ENCODE measurements at places on chromosomes 4 and X. TPM values are rescaled to one million over a fixed set of nuclear protein-coding genes. Genes with fewer than 3 reads are reported as not detected.

The FAT1 gene
- total RNA-seq: 0.03 TPM

The CFAP299 gene
- not detected for total RNA-seq

The P2RY10 gene
- 89.1 TPM for total RNA-seq

The SPATA18 gene
- total RNA-seq: 0.48 TPM

The BEND2 gene
- not detected for total RNA-seq

The SSX3 gene
- not detected for total RNA-seq

The CENPVL2 gene
- not detected for total RNA-seq

The NLRP2B gene
- total RNA-seq: not detected

DNA sequence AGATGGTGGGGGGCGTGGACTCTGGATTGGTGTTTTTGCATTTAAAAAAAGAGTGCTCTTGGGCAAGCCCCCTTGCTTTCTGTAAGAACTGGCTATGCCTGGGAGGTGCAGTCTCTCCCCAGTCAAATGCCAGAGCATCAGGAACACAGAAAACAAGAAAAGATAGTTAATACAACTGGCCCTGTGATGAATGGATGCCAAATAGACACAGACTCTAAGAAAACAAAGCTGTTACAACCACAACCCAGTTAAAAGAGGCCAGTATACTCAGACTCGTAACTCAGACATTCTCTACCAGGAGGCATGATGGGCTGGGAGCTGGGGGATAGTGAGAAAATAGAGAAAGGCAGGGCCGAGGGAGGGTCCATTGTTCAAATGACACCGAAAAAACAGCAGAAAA lies 32.5 kb upstream of the C1QTNF7 start:
- peaks cover 2% of the 10 kb centered on the region for H3K4me1 ChIP-seq
- no peak for DNase-seq
- no peaks in the 10 kb centered on the region for H3K27me3 ChIP-seq
- H3K36me3 ChIP-seq: no peaks in the 10 kb centered on the region

GRCh38 chrX:46180258-46180687 lies 364.9 kb downstream of the ZNF674 start:
- H3K4me1 ChIP-seq: peaks cover 6% of the 10 kb centered on the region
- DNase-seq: peak; percentile 16
- H3K27ac ChIP-seq: no peak overlapping the region
- no peaks in the 10 kb centered on the region for H3K36me3 ChIP-seq
- no peak overlapping the region for H3K4me3 ChIP-seq

DNA sequence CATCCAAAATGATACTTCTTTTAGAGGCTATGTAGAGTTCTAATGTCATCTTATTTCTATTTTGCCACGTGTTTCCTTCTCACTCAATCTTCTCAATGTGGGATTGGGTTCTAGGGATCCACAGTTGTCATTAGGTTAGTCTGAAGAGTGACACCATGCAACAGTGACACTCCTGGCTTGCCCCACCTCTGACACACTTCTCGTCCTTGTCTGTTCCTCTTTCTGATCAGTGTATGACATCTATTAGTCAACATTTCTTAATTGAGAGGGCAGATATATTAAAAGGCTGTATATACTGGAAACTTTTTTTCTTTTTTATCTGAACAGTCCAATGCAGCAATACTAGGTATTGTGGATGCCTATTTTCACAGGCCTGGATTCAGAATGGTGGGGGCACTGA lies 67.6 kb upstream of the GYPA start:
- no peaks in the 10 kb centered on the region for H3K36me3 ChIP-seq
- no peak overlapping the region for H3K27ac ChIP-seq
- no peaks in the 10 kb centered on the region for H3K4me1 ChIP-seq
- H3K4me3 ChIP-seq: no peak overlapping the region
- no peak for DNase-seq
- no peaks in the 10 kb centered on the region for H3K27me3 ChIP-seq

DNA sequence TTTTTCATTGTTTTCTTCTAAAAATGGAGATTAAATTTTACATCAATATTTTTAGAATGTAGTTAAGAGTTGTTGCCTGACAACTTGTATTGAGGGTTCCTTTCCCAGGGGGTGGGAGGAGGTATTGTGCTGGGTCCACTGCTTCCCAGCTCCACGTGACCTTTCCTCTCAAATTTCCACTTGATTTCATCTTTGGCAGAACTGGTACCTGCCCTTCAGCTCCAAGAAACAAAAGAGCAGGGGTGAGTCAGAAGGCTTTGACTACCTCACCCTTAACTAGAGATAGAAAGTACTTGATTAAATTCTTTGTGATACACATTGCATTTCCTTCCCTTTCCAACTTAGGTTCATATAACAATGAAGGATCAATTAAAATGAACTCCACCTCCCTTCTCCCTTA lies 19.7 kb downstream of the TRIM2 start:
- no peak for DNase-seq
- H3K27me3 ChIP-seq: peaks cover 41% of the 10 kb centered on the region
- no peak overlapping the region for H3K4me3 ChIP-seq
- H3K4me1 ChIP-seq: peaks cover 24% of the 10 kb centered on the region
- H3K27ac ChIP-seq: no peak overlapping the region

- H3K27ac ChIP-seq: no peak overlapping the region
- H3K36me3 ChIP-seq: peaks cover 39% of the 10 kb centered on the region
- no peaks in the 10 kb centered on the region for H3K4me1 ChIP-seq
- no peak for DNase-seq
Observed at GRCh38 chrX:120536061-120536460, 24.7 kb downstream of the CUL4B start.

- no peaks in the 10 kb centered on the region for H3K27me3 ChIP-seq
- no peaks in the 10 kb centered on the region for H3K4me1 ChIP-seq
- no peak overlapping the region for H3K27ac ChIP-seq
- no peak for DNase-seq
- no peak overlapping the region for H3K4me3 ChIP-seq
Observed at GRCh38 chr4:145034727-145035211, 63.2 kb downstream of the ANAPC10 start.

GRCh38 chrX:14274691-14275090 lies 245.0 kb upstream of the GEMIN8 start:
- H3K27me3 ChIP-seq: no peaks in the 10 kb centered on the region
- H3K4me3 ChIP-seq: no peak overlapping the region
- H3K4me1 ChIP-seq: no peaks in the 10 kb centered on the region
- no peak overlapping the region for H3K27ac ChIP-seq

- peaks cover 4% of the 10 kb centered on the region for H3K36me3 ChIP-seq
- H3K4me3 ChIP-seq: no peak overlapping the region
- H3K27me3 ChIP-seq: peaks cover 7% of the 10 kb centered on the region
- H3K4me1 ChIP-seq: peaks cover 4% of the 10 kb centered on the region
- DNase-seq: no peak
- H3K27ac ChIP-seq: no peak overlapping the region
Observed at GRCh38 chr4:168884251-168885124, 125.6 kb downstream of the CBR4 start.

- no peak for DNase-seq
- H3K4me3 ChIP-seq: no peak overlapping the region
- peaks cover 20% of the 10 kb centered on the region for H3K4me1 ChIP-seq
Observed at GRCh38 chr4:139170932-139171331, 6.1 kb downstream of the ELF2 start.

DNA sequence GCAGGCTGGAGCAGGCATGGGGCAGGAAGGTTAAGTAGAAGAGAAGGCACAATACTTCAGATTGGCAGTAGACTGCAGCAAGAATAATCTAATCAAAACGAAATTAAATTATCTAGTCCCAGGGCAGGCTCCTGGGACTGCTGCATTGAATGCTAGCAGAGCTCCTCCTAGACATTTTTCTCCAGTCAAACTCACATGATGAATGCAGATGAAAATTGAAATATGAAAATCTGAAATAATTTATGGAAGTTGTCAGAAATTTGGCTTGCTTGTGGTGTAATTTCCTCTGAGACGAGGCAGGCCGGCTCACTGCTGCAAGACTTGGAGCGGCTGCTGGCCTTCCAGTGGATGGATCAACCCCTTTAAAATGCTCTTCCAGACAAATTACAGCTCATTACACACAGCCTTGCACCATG lies 78.0 kb upstream of the TMEM33 start:
- no peaks in the 10 kb centered on the region for H3K36me3 ChIP-seq
- DNase-seq: no peak
- no peak overlapping the region for H3K4me3 ChIP-seq
- H3K27ac ChIP-seq: no peak overlapping the region
- peaks cover 29% of the 10 kb centered on the region for H3K27me3 ChIP-seq
- H3K4me1 ChIP-seq: no peaks in the 10 kb centered on the region

GRCh38 chr4:128570387-128570975 lies 239.0 kb upstream of the JADE1 start:
- DNase-seq: no peak
- H3K4me1 ChIP-seq: no peaks in the 10 kb centered on the region
- peaks cover 5% of the 10 kb centered on the region for H3K27me3 ChIP-seq

GRCh38 chr4:3651267-3651845 lies 114.8 kb upstream of the ADRA2C start:
- H3K4me1 ChIP-seq: no peaks in the 10 kb centered on the region
- no peak for DNase-seq
- H3K27ac ChIP-seq: no peak overlapping the region
- no peak overlapping the region for H3K4me3 ChIP-seq

- DNase-seq: no peak
- H3K36me3 ChIP-seq: no peaks in the 10 kb centered on the region
- H3K27me3 ChIP-seq: no peaks in the 10 kb centered on the region
- no peaks in the 10 kb centered on the region for H3K4me1 ChIP-seq
- H3K4me3 ChIP-seq: no peak overlapping the region
- no peak overlapping the region for H3K27ac ChIP-seq
Observed at GRCh38 chrX:13599491-13599890, 30.1 kb downstream of the EGFL6 start.

DNA sequence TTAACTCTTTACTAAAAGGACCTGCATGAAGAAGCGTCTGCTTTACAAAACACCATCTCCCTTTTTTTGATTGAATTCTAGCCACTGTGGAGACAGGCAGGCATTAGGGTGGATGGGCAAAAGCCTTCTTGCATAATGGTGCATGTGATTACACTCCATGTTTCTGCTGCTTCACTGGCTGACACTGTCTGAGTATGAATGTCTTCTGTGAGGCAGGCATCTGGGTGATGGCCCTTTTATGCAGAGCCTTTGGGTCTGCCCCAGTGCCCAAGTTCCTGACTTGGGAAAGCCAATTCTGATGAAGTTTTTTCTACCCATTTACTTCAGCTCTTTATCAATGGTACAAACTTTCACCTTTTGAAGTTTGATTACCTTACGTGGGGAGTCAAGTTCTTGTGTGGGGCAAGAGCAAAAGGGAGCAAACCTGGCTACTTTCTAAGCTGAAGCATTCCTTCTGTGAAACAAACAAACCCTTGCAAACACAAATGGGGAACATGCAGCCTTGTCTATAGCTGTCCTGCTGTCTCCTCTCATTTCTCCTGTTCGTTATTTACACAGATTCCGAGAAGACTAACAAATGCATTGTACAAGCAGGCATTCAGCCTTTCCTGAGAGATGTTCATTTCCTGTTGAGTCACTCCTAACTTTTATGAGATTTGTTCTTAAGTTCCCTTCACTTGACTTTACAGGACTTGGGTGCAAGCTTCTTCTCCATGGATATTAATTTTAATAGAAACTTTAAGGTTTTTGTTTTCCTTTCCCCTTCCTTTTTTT lies 301.9 kb downstream of the TLL1 start:
- no peak overlapping the region for H3K4me3 ChIP-seq
- no peak overlapping the region for H3K27ac ChIP-seq
- H3K27me3 ChIP-seq: no peaks in the 10 kb centered on the region

DNA sequence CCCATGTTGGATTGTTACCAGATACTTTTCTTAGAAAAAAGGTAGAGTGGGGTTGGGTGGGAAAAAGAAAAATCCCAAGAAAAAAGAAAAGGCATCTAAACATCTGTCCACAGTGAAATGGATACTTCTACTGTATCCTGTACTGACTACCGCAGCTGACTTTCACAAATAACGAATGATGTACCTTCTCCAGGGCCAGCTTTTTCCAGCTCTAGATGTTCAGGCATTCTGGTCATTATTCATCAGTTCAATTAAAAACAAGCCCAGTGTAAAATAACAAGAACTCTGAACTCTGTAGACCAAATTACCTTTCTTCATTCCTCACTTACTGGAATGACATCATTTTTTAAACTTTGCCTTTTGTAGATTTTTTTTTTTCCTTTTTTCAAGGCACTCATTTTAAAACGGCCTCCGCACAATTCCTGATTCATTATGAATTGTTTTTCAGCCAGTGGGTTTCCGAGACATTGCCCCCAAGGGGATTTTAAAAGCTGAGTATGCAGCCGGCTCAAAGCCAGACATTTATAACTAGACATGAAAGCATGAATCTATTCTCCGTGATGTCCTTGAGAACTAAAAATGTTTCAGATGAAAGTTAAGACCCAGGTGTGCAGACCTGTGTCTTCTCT lies 113.5 kb downstream of the PRKX start:
- no peak overlapping the region for H3K4me3 ChIP-seq
- H3K36me3 ChIP-seq: peaks cover 36% of the 10 kb centered on the region
- DNase-seq: no peak
- H3K4me1 ChIP-seq: no peaks in the 10 kb centered on the region
- no peaks in the 10 kb centered on the region for H3K27me3 ChIP-seq
- H3K27ac ChIP-seq: no peak overlapping the region

DNA sequence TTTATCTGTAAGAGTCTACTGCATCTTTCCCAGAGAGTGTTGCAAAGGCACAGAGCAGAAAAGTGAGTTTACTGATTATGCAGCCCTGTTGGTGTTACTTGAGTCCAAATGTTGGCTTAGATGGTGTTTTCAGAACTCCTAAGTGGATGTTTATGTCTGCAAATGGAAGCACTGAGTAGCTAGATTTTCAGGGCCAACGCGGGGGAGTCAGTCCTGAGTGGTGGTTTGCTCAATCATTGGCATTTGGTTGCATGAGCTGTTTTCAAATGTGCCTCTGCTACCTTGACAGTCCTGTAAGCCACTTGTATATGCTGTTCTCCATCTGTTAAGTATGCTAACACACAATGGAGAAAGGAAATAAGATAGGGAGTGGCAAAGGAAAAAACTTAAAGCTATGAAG lies 45.4 kb downstream of the MAMLD1 start:
- no peak for DNase-seq
- no peak overlapping the region for H3K27ac ChIP-seq
- H3K36me3 ChIP-seq: no peaks in the 10 kb centered on the region
- H3K4me1 ChIP-seq: peaks cover 30% of the 10 kb centered on the region

- no peak overlapping the region for H3K4me3 ChIP-seq
- H3K27me3 ChIP-seq: peaks cover 10% of the 10 kb centered on the region
- peaks cover 4% of the 10 kb centered on the region for H3K4me1 ChIP-seq
Observed at GRCh38 chr4:11455201-11455835, 26.6 kb upstream of the HS3ST1 start.

DNA sequence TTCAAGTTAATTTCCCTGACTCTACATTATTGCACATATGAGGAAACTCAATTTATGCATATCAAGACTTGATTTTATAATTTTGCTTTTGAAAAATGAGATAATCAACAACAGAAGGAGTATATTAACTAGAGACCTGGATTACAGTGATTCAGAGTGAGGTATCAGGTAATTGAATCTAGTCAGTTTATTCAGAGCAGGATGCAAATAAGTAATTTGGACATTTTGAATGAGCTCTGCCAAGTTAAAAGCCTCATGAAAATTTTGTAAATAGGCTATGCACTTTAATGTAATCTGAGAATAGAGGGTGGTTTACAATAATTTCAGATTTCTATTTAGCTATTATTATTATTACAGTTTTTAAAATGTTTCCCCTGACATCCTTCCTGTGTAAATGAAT lies 203.7 kb upstream of the EMCN start:
- H3K27ac ChIP-seq: no peak overlapping the region
- no peaks in the 10 kb centered on the region for H3K36me3 ChIP-seq
- H3K27me3 ChIP-seq: peaks cover 2% of the 10 kb centered on the region
- no peaks in the 10 kb centered on the region for H3K4me1 ChIP-seq
- no peak for DNase-seq

All from activated CD4-positive, alpha-beta memory T cell treated with anti-CD3 and anti-CD28 coated beads, Interleukin-2, amount 10 ng/mL, durations not matched to agents 7 days and 5 days (primary cell).